PC-3 (cell line): ENCODE measurements at places on chromosomes 4 and X. TPM values are rescaled to one million over a fixed set of nuclear protein-coding genes. Genes with fewer than 3 reads are reported as not detected.

GRCh38 chrX:110318664-110318968 lies 731 bp upstream of the AMMECR1 start:
- H3K27ac ChIP-seq: peak overlapping the region; percentile 73
- H3K36me3 ChIP-seq: no peaks in the 10 kb centered on the region
- peaks cover 31% of the 10 kb centered on the region for H3K4me1 ChIP-seq

The UGT2B7 gene
- not detected in 2 replicates for total RNA-seq

The SPANXN4 gene
- total RNA-seq: not detected in 2 replicates

The SYTL5 gene
- 0.04 and 0.17 TPM in 2 replicates for total RNA-seq

DNA sequence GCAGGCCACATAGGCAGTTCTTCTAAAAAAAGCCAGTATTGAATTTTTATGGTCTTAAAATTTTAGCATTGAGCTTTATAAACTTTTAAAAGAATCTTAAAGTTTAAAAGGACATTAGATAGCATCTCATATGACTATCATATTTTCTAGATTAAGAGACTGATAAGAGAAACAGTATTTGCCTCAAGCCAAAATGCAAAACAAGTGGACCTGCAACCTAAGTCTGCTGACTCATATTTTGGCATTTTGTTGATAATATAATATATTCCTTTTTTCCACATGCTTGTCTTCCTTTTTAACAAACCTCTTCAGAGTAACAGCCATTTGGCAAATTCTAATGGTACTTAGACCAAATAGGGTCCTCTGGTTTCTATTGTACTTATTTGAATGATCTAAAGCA lies 328.5 kb upstream of the GALNTL6 start:
- no peak overlapping the region for H3K4me3 ChIP-seq
- no peaks in the 10 kb centered on the region for H3K4me1 ChIP-seq
- DNase-seq: no peak
- no peaks in the 10 kb centered on the region for H3K36me3 ChIP-seq
- H3K27me3 ChIP-seq: no peaks in the 10 kb centered on the region

DNA sequence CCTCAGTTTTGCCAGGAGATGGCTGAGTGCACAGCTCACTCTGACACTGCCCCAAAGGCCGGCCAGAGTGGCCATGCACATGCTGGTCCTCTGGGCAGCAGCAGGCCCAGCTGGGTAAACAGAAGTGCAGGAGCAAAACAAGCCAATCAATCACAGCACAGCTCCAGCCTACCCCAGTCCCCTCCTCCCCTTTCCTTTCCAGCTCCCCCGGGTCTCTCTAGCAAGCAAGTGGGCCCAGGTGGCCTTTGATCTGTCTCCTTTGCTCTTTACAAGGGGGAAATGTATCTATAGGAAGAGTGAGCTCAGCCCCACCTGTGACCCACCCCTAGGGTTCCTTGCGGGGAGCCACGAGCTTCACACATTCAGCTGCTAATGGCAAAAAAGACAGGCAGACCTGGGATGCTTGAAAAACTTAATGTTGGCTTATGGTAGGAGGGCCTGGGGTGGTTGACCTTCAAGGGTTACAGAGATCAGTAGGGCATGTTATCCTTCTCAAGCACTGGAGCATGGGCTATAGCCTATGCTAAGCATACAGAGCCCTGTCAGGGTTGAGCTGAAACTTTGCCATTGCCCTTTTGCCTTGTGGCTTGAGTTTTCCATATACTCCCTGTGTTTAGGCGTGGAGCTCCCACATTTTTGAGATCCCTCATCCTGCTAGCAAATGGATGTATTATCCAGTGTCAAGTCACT lies 57.8 kb upstream of the PLAC1 start:
- no peaks in the 10 kb centered on the region for H3K27me3 ChIP-seq
- no peak overlapping the region for H3K4me3 ChIP-seq
- H3K4me1 ChIP-seq: peaks cover 17% of the 10 kb centered on the region
- no peaks in the 10 kb centered on the region for H3K36me3 ChIP-seq
- H3K27ac ChIP-seq: no peak overlapping the region
- DNase-seq: no peak
